ENCODE measurements at places on chromosomes 5 and 9.

DNA sequence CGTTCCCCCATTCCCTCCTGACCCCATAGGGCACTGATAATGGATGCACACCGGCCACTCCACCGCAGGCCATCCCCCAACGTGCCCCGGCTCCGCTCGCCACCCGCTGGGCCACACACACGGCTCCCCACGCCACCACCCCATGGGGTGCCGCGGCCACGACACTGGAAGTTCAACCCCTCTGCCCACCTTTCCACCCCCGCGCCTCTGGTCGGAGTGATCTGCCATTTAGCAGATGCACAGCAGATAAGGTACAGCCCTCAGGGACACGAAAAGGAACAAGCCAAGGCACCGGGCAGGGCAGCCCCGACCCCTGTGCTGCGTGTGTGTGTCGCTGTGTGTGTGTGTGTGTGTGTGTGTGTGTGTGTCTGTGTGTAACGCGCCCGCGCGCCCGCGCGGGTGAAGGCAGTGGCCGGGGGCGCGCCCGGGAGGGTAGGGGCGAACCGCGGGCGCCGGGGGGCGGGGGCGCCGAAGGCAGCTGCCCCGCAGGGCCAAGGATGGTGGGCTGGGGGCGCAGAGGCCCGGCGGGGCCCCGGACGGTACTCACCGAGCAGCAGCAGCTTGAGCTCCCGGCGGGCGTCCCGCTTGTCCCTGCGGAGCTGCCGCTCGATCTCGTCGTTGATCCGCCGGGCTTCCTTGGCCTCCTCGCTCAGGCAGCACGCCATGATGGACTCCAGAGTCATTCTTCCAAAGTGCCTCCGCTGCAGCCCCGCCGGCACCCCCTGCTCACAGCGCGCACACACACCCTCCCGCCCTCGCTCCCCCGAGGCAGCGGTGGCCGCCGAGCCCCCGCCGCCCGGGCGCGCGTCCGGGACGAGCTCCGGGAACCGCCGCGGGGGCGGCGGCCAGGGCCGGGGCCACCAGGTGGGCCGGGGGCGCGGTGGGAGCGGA, 813 bp downstream of the GNAQ start:
- DNase-seq = no peak

DNA sequence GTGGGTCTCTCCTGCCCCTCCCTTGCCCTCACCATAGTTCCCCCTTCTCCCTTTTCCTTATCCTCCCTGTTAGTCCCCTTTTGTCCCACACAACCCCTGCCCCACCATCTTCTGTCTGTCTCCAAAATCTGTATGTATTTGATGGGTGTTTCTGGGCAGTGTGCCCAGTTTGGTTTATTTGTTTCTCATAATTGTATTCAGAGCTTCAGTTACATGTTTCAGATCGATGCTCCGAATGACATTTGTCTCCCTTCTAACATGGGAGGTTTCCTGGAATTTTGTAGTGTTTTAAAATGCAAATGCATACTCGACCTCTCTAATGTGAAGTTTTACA, 22.2 kb downstream of the FBXL7 start:
- DNase-seq = no peak

GRCh38 chr9:90095682-90096081, 490.9 kb downstream of the GADD45G start:
- peak; percentile 6 for DNase-seq

DNA sequence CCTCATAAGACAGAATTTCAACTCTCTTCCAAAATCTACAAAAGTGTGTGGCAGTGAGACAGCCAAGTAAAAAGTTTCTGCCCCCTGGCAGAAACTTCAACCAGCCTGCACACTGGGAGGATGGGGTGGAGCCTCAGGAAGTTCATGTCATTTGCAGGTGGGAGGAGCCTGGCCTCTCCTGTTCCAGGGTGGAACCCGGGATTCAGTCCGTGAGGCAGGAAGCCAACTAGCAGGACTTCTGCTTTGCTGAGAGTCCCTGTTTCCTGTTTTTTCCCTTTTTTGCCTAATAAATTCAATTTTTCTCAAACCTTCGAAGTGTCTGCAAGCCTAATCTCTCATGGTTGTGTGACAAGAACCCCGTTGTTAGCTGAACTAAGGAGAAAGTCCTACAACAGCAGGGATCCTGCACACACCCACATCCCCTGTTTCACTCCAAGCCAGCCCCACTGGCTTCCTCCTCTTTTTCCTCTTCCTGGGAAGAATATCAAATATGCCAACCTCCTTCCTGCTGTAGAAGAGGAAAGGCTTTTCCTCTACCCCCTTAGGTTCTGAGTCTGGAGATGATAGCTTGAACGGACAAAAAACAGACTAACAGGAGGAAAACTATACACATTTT, 69.3 kb downstream of the ALDH7A1 start:
- DNase-seq = no peak

DNA sequence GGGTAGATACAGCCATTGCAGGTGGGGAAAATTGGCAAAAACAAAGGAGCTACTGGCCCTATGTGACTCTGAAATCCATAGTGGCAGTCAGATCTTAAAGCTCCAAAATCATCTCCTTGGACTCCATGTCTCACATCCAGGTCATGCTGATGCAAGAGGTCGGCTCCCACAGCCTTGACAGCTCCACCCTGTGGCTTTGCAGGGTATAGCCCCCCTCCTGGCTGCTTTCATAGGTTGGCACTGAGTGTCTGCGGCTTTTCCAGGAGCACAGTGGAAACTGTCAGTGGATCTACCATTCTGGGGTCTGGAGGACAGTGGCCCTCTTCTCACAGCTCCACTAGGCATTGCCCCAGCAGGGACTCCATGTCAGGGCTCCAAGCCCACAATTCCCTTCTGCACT, 1190.1 kb downstream of the CDH12 start:
- no peak for DNase-seq

- no peak for DNase-seq
These were observed 53.1 kb downstream of the PLPPR1 start for GRCh38 chr9:101081641-101082040.

- DNase-seq = no peak
These were observed 9.9 kb upstream of the PCSK5 start for GRCh38 chr9:75880618-75881017.

GRCh38 chr5:173890195-173890991, 2.2 kb downstream of the CPEB4 start:
- DNase-seq = no peak

DNA sequence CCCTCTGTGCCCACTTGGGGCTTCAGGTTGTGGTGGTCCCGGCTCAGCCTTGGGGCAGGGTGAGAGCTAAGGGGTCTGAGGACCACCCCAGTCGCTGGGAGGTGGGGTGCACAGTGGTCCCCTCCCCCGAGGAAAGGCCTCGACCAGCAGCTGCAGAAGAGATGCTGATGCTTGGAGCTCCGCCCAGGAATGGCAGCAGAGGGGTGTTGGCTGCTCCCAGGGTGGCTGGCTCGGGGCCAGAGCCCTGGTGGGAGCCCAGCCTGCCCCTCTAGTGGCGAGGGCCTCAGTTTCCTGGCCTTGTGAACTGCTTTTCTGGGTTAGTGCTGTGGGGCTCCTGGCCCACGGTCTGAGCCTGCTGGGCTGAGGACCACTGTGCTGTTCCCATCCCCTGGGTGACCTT, 1.2 kb downstream of the DIPK1B start:
- DNase-seq = no peak

DNA sequence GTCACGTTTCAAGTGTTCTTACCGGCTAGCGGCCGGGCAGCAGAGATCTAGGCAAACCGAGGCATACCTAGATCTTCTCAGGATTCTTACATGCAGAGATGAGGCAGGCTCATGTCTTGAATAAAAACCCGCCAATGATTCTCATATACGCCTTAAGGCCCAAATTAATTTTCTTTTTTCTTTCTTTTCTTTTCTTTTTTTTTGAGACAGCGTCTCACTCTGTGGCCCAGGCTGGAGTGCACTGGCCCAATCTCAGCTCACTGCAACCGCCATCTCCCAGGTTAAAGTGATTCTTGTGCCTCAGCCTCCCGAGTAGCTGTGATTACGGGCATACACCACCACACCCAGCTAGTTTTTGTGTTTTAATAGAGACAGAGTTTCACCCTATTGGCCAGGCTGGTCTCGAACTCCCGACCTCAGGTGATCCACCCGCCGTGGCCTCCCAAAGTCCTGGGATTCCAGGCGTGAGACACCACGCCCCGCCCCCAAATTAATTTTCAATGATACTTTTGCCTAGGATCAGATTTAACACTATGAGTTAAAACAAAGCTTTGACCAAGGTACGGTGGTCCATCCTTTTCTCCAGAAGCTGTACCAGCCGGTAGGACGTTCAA, 1.5 kb downstream of the C9orf40 start:
- DNase-seq = no peak

DNA sequence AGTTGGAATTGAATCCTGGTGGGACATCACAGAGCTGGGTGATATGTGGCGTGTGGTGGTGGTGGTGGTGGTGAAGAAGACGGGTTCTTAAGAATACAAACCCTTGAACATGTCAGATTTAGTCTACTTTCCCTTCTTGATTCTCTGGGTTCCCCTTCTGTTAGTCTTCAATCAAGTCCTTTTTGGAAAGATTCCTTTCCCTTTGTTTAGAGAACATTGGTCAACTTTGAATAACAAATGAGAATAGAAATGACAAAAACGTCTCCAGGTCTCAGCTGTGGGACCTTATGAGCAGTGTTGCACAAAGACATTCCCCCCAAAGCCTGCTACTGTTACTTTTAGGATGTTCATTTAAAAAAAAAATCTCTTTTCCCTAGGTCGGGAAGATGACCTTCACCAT, 46.3 kb downstream of the MAP1B start:
- DNase-seq = no peak

DNA sequence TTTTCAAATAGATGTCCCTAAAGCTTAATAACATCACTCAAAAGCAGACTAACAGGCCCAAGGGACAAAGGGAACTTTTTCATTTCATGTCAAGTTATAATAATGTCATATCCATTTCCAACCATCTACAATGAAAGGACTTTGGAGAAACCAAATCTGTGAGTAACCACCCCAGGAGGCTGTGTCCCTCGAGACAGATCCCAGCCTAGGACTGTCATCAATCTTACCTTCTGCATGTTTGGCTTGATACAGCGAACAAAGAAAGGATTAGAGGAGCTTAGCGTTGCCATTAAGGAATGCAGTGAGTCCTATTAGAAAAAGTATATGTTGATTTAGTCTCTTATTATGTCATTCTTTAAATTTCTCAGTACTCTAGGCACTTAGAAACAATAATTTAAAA, 137.8 kb upstream of the RETREG1 start:
- no peak for DNase-seq

GRCh38 chr5:108361771-108362170, 20.1 kb downstream of the FBXL17 start:
- no peak for DNase-seq

Measured in germinal center (tissue), 1 donor.